ENCODE measurements at places on chromosomes 1 and 21.
A peak's percentile ranks its signal among the peaks of the same experiment; 100 is the strongest.

DNA sequence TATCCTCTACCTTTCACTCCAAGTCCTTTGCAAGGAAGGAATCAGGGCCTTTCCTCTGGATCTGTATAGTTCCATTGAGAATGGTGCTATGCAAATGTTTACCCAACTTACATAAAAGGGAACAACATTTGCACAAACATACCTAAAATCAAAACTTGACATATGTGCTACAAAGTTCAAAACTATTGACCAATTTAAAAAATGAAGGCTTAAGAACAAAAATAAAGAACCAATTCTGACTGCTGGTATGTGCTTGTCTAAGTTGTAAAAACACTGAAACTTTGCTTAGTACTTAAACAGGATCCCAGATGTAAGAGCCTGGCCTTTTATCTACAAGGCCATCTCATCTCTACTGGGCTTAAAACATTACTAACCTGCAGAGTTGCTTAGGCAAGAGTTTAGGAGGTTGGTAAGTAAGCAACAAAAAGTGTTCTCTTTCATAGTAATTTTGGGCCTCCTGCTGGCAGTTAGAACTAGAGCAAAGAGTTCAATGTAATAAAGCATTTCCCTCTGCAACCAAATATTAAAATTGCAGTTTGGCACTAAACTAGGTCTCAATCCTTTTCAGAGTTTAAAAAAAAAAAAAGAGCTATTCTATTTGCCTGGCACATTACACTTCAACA, 2.0 kb downstream of the SCMH1 start:
- no peak for ATAC-seq

DNA sequence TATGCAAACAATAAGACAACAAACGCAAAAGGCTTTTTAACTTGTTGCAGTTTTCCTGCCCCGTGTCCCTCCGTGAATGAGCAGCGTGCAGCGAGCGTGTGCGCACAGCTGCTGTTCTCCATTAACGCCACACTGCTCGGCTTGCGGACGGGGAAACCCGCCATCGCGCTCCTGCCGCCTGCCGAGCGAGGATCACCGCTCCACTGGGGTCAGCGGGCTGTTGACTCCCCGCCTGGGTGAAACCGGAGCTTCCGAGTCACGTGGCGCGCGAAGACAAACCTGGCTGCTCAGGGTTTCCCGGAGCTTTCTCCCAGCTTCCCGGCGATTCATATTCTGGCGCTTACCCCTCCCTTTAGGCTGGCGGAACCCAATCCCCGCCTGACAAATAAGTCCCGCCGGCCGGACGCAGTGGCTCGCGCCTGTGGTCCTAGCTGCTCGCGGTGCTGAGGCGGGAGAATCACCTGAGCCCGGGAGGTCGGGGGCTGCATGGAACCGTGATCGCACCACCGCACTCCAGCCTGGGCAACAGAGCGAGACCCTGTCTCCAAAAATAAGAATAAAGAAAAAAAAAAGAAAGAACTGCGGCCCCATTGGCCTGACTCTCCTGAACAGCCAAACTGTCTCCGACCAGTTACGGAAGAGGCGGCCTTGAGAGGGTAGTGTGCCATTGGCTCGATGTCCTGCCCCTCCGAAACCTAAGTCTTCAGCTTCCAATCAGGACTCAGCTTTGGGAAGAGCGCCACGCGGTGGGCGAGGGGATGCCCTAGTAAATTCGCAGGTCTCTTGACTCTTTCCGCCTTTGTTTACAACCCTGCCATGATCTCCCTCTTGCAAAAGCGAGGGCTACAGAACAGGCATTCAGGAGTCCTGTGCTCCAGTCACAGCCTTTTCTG, at the start of gene CREB3L4:
Gene CREB3L4 (plus strand): TSS at position 796 of the 893 bp plus-strand sequence. CDS start 624 bp downstream, outside the sequence.
- ATAC-seq: peak; percentile 95

- ATAC-seq: no peak
Observed at GRCh38 chr1:25054526-25055323, 124.6 kb upstream of the RUNX3 start.

DNA sequence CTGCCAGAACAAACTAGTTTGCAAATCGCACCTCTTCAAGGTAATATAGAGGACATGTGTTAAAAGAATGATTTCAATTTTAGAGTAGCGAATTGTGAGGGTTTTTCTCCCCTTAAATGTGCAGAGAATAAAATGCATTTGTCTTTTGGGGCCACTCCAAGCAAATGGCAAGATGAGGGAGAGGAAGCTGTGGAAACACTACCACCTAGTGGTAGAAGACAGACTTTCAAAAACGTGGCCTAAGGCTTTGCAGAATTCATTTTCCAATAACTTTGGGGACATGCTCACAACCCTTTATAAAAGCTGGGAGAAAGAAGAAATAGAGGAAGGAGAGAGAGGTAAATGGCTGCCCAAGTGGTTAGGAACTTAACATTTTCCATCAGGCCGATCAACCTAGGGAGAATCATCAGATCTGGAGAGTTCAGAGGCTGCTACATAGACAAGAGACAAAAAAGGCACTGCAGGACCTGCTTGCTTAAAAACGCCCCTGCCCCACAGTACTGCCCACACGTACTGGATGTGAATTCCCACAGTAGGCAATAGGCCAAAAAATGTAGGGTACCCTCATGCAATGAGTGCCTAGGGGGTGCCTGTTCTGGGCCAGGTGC, 15.7 kb upstream of the RCAN1 start:
- ATAC-seq: peak; percentile 63

GRCh38 chr1:44832056-44832705, 10.9 kb downstream of the PTCH2 start:
- no peak for ATAC-seq
